T1000 (cell line): ENCODE measurements at places on chromosomes 4 and X.

GRCh38 chr4:9987749-9988362 lies 33.4 kb downstream of the SLC2A9 start:
- no peak for DNase-seq

DNA sequence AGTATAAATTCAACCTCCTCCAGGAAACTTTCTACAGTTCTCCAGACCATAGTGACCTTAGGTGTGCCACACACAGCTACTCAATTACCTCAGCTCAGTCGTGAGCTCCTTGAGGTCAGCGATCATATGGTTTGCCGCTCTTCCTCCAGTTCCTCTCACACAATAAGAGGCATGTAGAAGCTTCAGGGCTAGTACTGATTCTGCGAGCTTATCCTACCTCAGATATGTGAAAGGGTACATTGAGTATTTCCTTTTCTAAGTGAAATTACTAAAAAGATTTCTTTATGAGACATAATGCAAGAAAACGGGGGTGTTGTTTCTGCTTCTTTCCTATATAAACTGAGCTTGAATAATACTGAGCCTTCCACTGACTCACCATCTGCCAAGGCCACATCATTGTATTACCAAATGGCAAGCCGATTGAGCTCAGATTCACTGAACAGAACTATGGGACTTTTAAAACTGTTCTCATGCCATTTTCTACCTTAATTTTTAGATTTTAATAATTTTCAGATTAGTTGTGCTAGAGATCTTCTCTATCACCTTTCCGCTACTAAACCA lies 183.1 kb downstream of the HS6ST2 start:
- no peak for DNase-seq

DNA sequence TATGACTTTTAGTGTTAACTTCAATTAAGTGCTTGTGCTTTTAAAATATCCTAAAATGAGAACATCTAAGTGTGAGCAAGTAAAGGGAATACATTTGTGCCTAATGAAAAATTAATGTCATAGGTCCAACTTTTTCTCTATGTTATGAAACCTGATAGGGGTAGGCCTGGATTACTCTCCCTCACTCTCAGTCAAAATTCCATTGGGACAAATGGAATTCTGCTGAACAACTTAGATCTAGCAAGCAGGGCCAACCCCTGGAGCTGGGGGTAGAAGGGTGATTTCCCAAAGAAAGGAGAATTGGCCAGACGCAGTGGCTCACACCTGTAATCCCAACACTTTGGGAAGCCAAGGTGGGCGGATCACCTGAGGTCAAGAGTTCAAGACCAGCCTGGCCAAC lies 67.4 kb downstream of the EDNRA start:
- no peak for DNase-seq

GRCh38 chr4:142358656-142359055 lies 487.4 kb downstream of the INPP4B start:
- DNase-seq, result no peak

DNA sequence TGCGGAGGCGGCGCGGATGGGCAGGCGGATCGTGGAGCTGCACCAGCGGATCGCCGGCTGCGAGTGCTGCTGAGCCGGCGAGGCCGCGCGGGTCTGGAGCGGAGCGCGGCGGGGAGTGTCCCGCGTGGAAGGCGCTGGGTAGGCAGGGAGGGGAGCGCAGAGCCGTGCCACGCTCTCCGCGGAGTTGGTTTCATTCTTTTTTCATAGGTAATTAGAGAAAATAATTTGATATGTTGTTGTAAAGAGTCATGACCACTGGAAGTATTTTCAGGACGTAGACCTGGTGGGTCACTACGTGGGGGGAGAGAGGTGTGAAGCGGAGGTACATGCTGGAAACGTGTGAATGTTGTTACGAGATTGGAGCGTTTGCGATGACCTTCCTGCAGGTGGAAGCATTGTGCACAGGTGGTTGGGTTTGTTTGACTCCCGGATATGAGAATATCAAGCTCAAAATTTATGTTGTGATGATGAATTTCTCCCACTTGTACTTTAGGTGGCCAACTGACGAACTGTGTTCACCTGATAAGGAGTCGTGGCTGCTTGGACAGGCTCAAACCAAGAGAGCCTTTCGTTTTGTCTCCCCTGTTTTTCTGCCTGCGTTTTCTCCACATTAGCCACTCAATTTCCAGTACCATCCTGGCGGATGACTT lies 19.1 kb upstream of the S100P start:
- no peak for DNase-seq
